ENCODE measurements at places on chromosomes 16 and 17.

DNA sequence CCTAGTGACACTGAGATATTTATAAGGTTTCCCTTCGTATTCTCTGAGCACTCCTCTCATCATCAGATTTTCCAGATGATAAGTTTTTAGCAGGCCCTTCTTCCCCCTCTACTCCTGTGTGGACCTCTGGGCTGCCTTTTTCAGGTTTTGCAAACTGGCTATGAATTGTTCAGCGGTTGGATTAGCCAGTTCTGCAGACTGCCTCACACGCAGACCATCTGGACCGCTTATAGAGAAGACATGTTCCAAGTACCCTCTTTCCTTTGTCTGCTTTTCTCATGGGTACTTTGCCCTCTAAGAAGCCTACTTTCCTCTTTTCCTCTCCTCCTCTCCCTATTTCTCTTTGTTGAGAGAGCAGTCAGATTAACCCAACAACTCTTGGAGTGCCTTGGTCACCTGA lies 111.6 kb downstream of the GRIN2A start:
- DNase-seq = no peak

GRCh38 chr16:62870554-62870953 lies 834.3 kb upstream of the CDH8 start:
- DNase-seq = no peak

- DNase-seq = no peak
These were observed 5.2 kb downstream of the ARSG start for GRCh38 chr17:68296217-68297191.

DNA sequence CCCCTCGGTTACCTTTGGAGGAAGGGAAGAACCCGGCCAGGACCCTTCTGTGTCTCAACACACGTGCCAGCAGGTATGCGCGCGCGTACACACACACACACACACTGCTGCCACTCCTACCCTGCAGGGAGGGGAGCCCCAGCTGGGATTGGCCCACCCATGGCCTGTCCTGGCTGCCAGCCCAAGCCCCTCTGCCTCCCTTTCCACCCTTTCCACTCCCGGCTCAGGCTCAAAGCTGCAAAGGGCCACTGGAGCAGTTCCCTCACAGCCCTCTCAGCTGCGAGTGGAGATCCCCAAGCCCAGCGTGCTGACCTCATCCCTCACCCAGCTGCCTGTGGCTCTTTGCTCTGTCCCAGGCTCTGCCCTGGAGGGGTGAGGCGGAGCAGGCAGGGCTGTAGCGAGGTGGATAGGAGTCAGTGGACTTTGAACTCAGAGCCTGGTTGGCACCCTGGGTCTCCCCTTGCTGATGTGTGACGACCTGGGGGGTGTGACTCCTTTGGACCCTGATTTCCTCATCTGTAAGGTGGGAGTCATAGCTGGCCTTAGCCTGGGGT lies 14.5 kb downstream of the KIF19 start:
- no peak for DNase-seq

DNA sequence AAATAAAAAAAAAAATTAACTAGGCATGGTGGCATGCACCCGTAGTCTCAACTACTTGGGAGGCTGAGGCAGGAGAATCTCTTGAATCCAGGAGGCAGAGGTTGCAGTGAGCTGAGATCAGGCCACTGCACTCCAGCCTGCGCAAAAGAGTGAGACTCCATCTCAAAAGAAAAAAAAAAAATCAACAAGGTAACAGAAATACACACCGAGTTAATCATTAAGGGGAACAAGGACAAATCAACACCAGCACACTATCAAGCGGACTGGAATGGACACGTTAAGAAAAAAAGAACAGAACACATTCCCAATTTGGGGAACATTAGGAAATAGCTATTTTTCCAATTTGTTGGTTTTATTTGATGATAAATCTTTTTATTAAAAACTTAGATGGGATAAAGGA lies 28.4 kb upstream of the GLG1 start:
- DNase-seq = no peak

- DNase-seq = no peak
These were observed 27.5 kb downstream of the GPT2 start for GRCh38 chr16:46911650-46912049.

DNA sequence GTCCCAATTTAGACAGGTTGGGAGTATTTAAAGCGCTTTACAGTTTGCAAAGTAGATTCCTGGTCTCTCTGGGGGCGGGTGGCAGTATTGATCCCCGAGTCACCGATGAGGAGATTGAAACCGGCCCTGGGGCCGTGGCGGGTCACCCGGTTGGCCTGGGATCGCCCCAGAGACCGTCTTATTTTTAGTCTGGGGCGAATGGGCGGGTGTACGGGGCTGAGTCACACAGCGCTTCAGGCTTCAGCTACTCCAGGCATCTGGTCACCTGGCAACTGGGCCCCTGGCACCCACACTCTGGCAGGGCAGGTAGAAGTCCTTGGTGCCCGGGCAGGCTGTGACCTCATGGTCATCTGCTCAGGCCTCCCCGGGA lies 669 bp downstream of the MIEF2 start:
- DNase-seq = peak; percentile 34

DNA sequence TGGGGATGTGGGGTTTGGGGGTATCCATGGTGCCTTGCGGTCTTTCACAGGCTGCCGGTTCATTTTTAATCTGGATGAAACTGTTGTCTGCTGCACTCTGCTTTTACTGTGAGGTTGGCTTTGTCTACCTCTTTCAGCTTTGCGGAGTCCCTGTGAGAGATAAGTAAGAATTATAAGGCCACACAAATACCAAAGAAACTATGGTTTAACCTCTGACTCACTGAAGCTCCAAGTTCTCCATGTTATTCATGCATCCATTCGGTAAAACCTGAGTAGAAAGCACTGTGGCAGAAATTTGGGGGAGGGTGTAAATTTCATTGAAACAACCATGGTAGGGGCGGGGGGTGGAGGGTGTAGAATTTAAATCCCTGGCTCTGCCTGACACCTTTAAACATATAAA lies 30.5 kb downstream of the KIAA0753 start:
- DNase-seq = no peak

DNA sequence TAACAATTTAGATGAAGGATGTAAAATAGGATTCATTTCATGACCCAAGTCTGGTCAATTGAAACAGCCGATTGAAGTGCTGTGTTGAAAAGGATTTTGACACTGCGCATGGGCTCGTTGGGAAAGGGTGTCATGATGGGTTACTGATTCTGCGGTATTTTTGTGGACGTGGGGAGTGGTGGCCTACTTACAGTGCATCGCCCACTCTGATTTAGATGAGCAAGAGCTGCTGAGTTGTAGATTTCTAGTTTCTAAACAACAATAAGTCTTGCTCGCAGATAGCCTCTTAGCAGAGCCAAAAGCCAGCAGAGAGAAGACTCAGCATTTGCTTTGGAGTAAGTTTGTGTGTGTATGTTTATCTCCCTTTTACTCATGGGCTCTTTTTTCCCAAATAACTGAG lies 731.0 kb downstream of the MAF start:
- DNase-seq = no peak

DNA sequence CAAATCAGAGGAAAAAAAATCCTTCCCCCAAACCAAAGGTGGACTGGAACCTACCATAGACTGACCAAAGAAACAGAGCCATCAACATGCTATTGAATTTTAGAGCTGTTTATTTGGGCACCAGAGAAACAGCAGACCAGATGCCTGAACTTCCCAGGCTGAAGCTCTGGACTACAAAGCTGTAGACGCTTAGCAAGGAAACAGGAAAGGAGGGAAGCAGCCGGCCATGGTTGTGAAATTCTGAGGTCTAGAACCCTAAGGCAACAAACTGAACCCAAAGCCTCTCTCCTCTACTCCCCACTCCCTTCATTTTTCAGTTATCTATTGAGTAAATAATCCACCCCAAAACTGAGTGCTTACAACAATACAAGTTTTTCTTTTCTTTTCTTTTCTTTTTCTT lies 45.4 kb upstream of the MEIOC start:
- DNase-seq = no peak

- DNase-seq = peak; percentile 91
These were observed 123.7 kb downstream of the METRNL start for GRCh38 chr17:83203073-83203471.

GRCh38 chr16:76749780-76750375 lies 441.1 kb upstream of the MON1B start:
- no peak for DNase-seq

- no peak for DNase-seq
These were observed 32.2 kb upstream of the CHMP6 start for GRCh38 chr17:80959330-80960036.

- DNase-seq = no peak
These were observed at the start of gene MAZ for GRCh38 chr16:29806099-29806579. TSS of gene MAZ (plus strand) at chr16:29806529. CDS start at chr16:29806702, 173 bp downstream.

GRCh38 chr17:76884995-76885893 lies 17.0 kb downstream of the MGAT5B start:
- no peak for DNase-seq

DNA sequence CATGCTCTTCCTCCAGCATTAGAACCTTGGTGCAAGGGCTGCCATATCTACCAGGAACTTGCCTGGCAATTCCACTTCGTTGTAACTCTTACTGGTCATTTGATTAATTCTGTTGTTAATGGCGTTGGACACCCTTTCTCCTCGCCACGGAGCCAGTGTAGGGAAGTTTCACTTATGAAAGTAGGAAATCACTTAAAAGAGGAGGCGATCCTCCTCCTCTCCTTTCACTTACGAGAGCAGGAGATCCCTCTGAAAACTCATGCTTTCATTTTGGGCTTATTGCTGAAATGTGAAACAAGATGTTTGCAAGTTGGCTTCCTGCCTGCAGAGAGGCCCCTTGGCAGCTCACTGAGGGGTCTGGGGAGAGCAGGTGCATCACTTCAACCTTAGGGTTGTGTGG lies 226.0 kb downstream of the SNX29 start:
- DNase-seq = no peak

DNA sequence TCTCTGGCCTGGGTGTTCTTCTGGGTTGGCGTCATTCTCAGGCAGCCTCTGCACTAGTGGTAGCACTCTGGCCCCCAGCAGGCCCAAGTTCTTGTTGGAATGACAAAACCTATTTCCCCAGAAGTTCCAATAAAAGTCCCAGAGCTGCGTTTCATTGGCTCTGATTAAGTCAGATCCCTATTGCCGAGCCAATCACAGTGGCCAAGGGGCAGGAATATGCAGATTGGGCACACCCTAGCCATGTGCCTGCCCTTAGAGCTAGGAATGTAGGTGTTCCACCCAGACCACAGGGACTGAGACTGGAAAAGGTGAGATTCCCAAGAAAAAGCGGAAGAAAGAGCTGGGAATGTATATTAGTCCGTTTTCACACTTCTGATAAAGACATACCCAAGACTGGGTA lies 44.9 kb upstream of the POLR3E start:
- DNase-seq = no peak

GRCh38 chr16:57518520-57518919 lies 17.9 kb downstream of the CCDC102A start:
- DNase-seq = no peak

DNA sequence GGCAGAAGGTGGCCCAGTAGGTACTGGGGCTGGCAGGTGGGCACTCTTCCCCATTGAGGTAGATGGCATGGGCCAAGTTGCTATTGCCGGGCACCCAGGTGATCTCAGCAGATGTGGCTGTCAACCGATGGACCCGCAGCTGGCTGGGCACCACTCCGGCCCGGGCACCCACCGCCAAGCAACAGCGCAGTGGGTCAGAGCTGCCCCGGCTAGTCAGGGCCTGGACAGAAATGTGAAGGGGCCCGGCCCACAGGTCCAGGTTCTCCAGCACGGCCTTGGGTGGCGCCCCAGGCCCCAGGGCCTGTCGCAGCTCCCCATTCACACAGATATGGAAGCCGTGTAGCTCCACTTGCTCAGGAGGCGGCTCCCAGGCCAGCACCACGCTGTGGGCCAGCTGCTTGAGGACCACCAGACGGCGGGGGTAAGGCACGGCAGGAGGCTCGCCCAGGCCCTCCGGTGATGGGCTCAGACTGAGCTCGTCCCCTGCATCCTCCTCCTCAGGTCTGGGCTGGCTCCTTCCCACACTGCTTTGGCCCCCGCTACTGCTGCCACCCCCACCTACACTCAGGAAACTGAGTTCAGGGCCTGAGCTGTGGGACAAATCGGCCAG lies 16.5 kb downstream of the TSPOAP1 start:
- DNase-seq = no peak

DNA sequence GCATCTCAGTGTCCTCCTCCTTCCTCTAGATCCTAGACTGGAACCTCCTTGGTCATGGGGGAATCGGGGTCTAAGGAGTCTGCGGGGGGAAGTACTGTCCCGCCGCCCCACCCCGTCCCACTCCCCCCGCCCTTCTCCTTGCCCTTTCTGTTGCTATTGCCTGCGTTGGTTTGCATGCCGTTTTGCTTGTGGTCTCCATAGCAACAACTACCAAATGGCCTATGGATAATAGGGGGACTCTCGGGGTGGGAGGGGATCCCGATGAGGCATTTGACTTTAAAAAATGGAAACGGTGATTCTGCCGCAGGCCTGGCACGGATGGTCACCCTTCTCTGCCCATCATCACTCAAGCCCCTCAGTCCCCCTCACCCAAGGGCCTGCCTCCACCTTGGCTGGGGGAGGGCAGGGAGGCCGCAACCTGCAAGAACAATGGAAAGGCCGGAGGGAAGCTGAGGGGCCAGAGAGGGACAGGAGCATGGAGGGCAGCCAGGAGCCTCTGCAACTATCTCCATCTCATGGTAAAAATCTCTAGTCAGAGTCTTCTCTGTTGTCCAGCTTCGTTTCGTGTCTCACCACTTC lies 231.4 kb upstream of the TNRC6C start:
- DNase-seq = no peak

- peak; percentile 59 for DNase-seq
These were observed at the start of gene SOX9 for GRCh38 chr17:72120642-72121163. TSS of gene SOX9 (plus strand) at chr17:72121020. CDS start at chr17:72121392, 372 bp downstream.

- no peak for DNase-seq
These were observed 58.2 kb downstream of the PECAM1 start for GRCh38 chr17:64332502-64332901.

DNA sequence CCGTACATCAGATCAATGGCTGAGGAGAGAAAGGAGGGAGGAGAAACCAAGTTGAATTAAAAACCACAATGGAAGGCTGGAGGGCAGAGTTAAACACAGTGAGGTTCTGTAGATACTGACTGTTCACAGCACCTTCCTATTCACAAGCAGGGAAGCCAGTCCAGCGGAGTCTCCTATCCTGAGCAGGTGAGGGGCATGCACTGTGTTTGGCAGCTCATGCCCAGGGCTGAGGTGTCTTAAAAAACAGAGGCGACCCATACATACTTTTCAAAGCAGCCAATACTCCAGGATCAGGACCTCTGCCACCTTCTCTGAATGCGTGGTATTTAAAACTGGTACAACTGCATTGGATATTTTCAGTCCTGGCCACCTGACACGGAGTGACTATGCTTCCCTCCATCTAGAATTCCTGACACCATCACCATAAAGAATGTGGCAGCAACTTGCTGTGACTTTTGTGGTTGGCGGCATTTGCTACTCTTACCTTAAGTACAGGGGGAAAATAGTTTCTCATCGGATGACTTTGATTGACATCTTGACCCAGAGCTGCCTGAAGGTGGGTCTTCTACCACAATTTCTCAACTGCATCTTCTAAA lies 21.5 kb downstream of the USP22 start:
- no peak for DNase-seq

DNA sequence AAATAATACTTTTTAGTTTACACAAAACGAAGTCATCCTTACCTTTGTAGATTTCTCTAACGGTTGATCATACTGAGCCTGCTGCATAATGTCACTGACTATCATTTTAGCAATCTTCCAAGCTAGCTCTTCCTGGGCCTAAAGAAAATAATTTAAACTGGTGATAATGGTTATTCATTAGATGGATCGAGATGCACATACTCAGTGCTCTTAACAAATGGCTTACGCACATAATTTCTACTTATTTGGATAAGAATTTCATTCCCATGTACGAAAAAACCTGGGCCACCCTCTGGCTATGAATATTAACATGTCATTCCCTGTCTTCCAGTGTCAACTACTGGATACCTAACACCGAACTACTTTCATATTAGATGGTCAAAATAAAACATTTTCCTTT lies 41.4 kb upstream of the ULK2 start:
- no peak for DNase-seq

- DNase-seq = no peak
These were observed 5.8 kb upstream of the UNK start for GRCh38 chr17:75778861-75779249.
